CD4-positive, alpha-beta T cell treated with Interleukin-10 for 1 hour (primary cell): ENCODE measurements at places on chromosomes 3 and 15.
A peak's percentile ranks its signal among the peaks of the same experiment; 100 is the strongest.

- no peak for DNase-seq
Observed at GRCh38 chr3:112020674-112021085, 13.9 kb upstream of the TMPRSS7 start.

DNA sequence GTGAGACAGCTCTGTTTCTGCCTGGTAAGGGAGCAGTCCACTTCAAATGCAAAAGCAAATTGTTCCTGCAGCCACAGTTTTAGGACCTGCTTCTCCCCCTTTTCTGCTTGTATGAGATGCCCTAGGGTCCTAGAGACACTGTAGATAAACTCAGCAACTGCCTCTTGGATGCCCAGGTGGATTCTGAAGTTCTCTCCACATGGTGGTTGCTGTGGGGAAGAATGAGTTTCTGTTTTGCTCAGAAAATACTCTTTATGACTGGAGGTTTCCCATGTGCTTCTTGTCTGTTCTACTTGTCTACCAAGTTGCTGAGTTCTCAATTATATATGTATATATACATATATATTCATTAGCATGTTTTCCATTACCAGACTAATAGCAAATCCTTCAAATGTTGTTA is 5.6 kb upstream of the ZNF80 start:
- no peak for DNase-seq

DNA sequence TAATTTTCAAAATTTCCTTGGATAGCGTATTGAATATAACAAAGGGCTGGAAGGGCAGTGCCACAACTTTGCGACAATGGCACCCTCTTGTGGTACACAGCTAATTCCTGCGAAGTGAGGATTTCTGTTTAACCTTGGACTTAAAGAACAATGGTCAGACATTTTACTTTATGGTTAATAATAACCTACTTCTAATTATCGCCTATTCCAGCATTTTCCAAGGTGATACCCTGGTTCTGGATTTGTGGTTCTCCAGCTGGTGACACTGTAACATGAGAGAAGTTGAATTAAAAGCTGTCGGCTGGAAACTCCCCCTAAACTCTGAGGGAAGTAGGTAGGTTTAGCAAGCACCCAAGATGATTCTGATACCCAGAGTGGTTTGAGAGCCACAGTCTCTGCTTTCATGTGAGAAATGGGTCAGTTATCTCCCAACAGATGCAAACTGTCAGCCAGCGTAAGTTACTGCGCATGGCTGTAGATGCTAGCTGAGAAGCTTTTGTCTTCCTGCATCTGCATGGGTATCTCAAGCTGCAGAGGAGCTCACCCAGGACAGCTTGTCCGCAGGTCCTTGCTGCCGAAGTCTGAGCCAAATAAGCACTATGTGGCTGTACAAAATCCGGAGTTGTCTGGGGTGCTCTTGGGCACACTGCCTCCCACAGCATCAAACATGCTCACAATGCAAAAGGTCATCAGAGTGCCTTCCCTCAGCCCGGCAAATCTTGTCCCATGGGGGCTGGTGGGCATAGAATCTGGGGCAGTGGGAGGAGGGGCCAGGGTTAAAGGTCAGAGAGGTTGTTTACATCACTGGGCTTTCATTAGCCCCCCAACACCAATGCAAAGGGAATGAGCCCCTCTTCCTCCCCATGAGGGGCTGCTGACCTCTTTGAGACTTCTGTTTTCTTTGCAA is 6.6 kb upstream of the CHSY1 start:
- DNase-seq, result peak; percentile 76

- no peak for DNase-seq
Observed at GRCh38 chr3:175227126-175227525, 368.0 kb downstream of the NAALADL2 start.

DNA sequence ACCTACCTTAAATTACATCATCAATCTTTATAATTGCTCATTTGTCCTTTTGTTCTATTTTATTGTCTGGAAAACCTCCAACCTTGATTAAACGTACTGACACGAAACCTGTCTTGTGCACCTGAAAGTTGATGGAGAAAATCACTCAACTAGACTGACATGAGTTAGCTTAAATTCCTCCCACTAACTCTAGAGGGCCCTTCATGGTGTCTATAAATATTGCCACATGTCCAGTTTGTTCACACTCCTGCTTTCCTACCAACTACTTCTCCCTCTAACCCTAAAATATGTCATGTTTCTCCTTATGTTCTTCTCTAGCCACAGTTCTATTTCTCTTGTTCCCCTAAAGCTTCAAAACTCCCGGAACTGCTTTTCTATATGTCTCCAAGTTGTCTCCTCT is 59.8 kb upstream of the SGO1 start:
- no peak for DNase-seq

GRCh38 chr3:123632161-123632655 is 47.4 kb upstream of the HACD2 start:
- DNase-seq, result no peak

GRCh38 chr15:101178931-101179330 is 72.9 kb downstream of the CHSY1 start:
- no peak for DNase-seq
